ENCODE measurements at places on chromosomes 11 and 22. TPM values are rescaled to one million over a fixed set of nuclear protein-coding genes. Genes with fewer than 3 reads are reported as not detected.

The NAT10 gene
- total RNA-seq: 135 TPM

The TRIM48 gene
- not detected for total RNA-seq

The BTBD18 gene
- total RNA-seq: not detected

The ELMOD1 gene
- total RNA-seq: not detected

DNA sequence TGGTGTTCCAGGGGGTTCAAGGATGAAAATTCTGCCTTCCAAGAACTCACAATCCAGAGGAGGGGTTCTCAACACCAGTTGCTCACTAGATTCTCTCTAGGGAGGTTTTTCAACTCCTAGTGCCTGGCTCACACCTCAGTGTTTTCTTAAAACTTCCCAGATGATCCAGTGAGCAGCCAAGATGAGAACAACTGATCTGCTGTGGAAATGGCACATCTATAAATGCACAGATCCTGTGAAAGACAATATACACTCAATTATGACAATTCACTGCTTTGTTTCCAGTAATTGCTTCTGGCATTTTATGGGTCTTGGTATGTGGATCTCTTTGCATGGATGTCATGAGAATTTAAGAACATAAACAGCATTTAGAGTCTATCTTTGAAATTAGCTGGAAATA lies 45.2 kb upstream of the PRSS23 start:
- H3K4me3 ChIP-seq: no peak overlapping the region
- no peak for DNase-seq
- H3K27me3 ChIP-seq: peaks cover 3% of the 10 kb centered on the region
- H3K27ac ChIP-seq: no peak overlapping the region
- no peaks in the 10 kb centered on the region for H3K4me1 ChIP-seq

DNA sequence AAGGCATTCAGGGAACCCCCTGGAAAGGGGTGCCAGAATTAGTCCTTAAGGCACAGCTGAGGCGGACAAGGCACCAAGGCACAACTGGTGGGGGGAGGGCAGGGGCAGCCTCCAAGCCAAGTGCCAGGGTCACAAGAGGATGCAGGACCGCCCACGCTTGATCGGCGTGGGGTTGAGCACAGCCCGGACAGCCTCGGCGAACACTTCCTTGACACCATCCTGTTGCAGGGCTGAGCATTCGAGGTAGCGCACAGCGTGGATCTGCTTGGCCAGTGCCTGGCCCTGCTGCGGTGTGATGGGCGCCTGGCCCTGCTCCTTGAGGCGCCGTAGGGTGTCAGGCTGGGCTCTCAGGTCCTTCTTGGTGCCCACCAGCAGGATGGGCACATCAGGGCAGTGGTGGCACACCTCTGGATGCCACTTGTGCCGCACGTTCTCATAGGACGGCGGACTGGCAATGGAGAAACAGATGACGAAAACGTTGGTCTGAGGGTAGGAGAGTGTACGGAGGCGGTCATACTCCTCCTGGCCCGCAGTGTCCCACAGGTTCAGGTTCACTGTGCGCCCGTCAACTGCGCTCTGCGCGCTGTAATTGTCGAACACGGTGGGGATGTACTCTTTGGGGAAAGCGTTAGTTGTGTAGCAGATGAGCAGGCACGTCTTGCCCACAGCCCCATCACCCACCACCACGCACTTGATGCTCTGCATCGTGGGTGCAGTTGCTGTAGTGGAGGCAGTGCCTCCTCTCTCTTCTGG lies 13.1 kb downstream of the RHOG start:
- no peak overlapping the region for H3K4me3 ChIP-seq
- H3K4me1 ChIP-seq: peaks cover 54% of the 10 kb centered on the region
- H3K27me3 ChIP-seq: no peaks in the 10 kb centered on the region
- H3K27ac ChIP-seq: peak overlapping the region; percentile 78
- peaks cover 4% of the 10 kb centered on the region for H3K36me3 ChIP-seq

DNA sequence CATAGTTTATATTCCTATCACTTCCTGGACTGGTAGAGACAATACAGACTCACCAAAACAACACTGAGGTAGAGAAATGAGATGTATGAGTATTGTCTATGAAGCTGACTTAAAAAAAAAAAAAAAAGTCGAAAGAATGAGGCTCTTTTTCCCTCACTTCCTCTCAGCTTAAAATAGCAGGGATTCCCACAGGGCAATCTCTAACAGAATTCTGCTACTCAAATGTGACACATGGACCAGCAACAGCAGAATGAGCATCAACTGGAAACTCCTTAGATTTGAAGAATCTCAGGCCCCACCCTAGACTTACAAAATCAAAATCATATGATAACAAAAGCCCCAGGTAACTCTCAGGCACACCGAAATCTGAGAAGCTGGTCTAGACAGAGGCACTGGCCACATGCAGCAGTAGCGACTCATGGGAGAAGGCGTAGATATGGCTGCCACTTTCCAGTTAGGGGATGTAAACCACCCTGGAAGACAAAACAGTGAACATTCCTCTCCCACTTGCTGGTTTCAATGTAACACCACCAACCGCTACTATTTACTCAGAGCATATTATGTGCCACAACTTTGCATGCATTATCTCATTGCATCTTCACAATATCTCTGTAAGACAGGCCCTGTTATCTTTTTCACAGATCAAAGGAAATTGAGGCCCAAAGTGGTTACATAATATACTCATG lies 128.0 kb downstream of the RBFOX2 start:
- H3K4me1 ChIP-seq: peaks cover 16% of the 10 kb centered on the region
- no peak overlapping the region for H3K27ac ChIP-seq
- no peaks in the 10 kb centered on the region for H3K36me3 ChIP-seq

DNA sequence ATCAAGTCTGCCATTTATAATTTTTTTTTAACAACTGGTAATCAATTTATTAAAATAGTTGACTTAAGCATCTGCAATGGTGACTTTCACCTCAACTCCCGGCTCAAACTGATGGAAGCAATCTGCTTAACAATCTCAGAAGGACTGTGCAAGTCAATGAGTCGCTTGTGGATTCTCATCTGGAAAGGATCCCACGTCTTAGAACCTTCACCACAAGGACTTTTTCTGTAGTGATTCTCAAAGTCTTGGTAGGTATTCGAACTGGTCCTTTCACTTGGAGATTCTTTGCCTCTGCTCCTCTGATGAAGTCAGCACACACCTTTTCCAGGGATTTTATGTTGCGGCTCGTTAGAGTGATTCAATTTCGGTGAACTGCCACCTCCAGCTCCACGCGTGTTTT lies 7.3 kb downstream of the RSF1 start:
- H3K27me3 ChIP-seq: no peaks in the 10 kb centered on the region
- H3K4me1 ChIP-seq: peaks cover 49% of the 10 kb centered on the region
- H3K36me3 ChIP-seq: peaks cover 12% of the 10 kb centered on the region

- peaks cover 40% of the 10 kb centered on the region for H3K27me3 ChIP-seq
- DNase-seq: no peak
- H3K36me3 ChIP-seq: peaks cover 7% of the 10 kb centered on the region
- H3K27ac ChIP-seq: no peak overlapping the region
- no peak overlapping the region for H3K4me3 ChIP-seq
These were observed 77.0 kb downstream of the C22orf31 start for GRCh38 chr22:28984482-28985158.

- H3K4me1 ChIP-seq: no peaks in the 10 kb centered on the region
- H3K36me3 ChIP-seq: no peaks in the 10 kb centered on the region
- no peak for DNase-seq
- H3K27ac ChIP-seq: no peak overlapping the region
- no peaks in the 10 kb centered on the region for H3K27me3 ChIP-seq
These were observed 240.5 kb upstream of the API5 start for GRCh38 chr11:43071338-43071737.

The SLC22A6 gene
- total RNA-seq: not detected

The BARX2 gene
- total RNA-seq: not detected

- no peaks in the 10 kb centered on the region for H3K27me3 ChIP-seq
- H3K27ac ChIP-seq: no peak overlapping the region
- H3K4me1 ChIP-seq: no peaks in the 10 kb centered on the region
- H3K4me3 ChIP-seq: no peak overlapping the region
- peaks cover 16% of the 10 kb centered on the region for H3K36me3 ChIP-seq
These were observed 8.0 kb upstream of the SLC25A17 start for GRCh38 chr22:40826984-40827741.

- no peak overlapping the region for H3K27ac ChIP-seq
- DNase-seq: no peak
- no peaks in the 10 kb centered on the region for H3K36me3 ChIP-seq
These were observed 84.6 kb upstream of the ANO3 start for GRCh38 chr11:26247340-26247739.

GRCh38 chr11:63915961-63916836 lies 765 bp downstream of the RCOR2 start:
- peak; percentile 69 for DNase-seq
- no peaks in the 10 kb centered on the region for H3K4me1 ChIP-seq
- peak overlapping the region; percentile 80 for H3K4me3 ChIP-seq
- no peaks in the 10 kb centered on the region for H3K36me3 ChIP-seq
- H3K27me3 ChIP-seq: no peaks in the 10 kb centered on the region

The ART5 gene
- total RNA-seq: not detected

GRCh38 chr11:111841370-111842053 lies 29.9 kb downstream of the ALG9 start:
- H3K4me1 ChIP-seq: peaks cover 4% of the 10 kb centered on the region
- peak; percentile 86 for DNase-seq
- no peak overlapping the region for H3K27ac ChIP-seq
- H3K27me3 ChIP-seq: no peaks in the 10 kb centered on the region
- H3K36me3 ChIP-seq: peaks cover 22% of the 10 kb centered on the region

The CFAP300 gene
- not detected for total RNA-seq

The KDM4E gene
- total RNA-seq: not detected

The FAT3 gene
- not detected for total RNA-seq

- H3K27me3 ChIP-seq: peaks cover 68% of the 10 kb centered on the region
- H3K4me1 ChIP-seq: peaks cover 5% of the 10 kb centered on the region
- H3K4me3 ChIP-seq: no peak overlapping the region
- no peak for DNase-seq
- H3K27ac ChIP-seq: no peak overlapping the region
These were observed 11.1 kb upstream of the ALX4 start for GRCh38 chr11:44321059-44321458.

The KIRREL3 gene
- total RNA-seq: not detected

The IRAG1 gene
- total RNA-seq: not detected

- no peak for DNase-seq
- H3K36me3 ChIP-seq: no peaks in the 10 kb centered on the region
- no peak overlapping the region for H3K27ac ChIP-seq
- no peak overlapping the region for H3K4me3 ChIP-seq
- peaks cover 26% of the 10 kb centered on the region for H3K27me3 ChIP-seq
- H3K4me1 ChIP-seq: no peaks in the 10 kb centered on the region
These were observed 30.7 kb downstream of the SLC22A25 start for GRCh38 chr11:63212742-63213141.

GRCh38 chr11:118223992-118224391 lies 819 bp downstream of the JAML start:
- peak overlapping the region; percentile 78 for H3K27ac ChIP-seq
- DNase-seq: no peak
- H3K4me3 ChIP-seq: peak overlapping the region; percentile 76
- H3K36me3 ChIP-seq: peaks cover 6% of the 10 kb centered on the region
- H3K4me1 ChIP-seq: peaks cover 36% of the 10 kb centered on the region

- peak within 1 kb of the TSS; percentile 64 for H3K27ac ChIP-seq
- peaks cover 27% of the 10 kb centered on the region for H3K4me1 ChIP-seq
- H3K27me3 ChIP-seq: peaks cover 28% of the 10 kb centered on the region
- peak within 1 kb of the TSS; percentile 92 for H3K4me3 ChIP-seq
- no peaks in the 10 kb centered on the region for H3K36me3 ChIP-seq
These were observed at the start of gene OAF for GRCh38 chr11:120210626-120211521. TSS of gene OAF (plus strand) at chr11:120211032. CDS start at chr11:120211280, 248 bp downstream.

DNA sequence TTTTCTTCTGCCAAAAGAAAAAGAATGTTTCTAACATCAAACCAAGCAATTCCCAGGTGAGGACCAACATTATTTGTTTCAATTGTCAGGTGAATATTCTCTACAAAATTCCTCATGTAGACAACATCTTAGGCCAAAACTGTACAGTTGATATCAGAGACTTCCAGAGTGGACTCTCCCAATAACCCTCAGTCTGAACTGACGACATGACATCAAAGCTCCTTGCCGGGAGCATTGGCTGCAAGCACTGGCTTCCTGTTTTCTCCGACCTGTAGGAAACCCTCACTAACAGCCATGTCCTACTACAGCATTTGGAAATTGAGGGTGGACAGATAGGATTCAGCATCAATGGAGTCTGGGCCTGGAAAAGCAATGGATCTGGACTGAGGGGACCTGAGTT lies 30.5 kb upstream of the MRGPRX1 start:
- H3K27ac ChIP-seq: no peak overlapping the region
- H3K4me3 ChIP-seq: no peak overlapping the region
- peaks cover 41% of the 10 kb centered on the region for H3K27me3 ChIP-seq
- no peaks in the 10 kb centered on the region for H3K36me3 ChIP-seq

DNA sequence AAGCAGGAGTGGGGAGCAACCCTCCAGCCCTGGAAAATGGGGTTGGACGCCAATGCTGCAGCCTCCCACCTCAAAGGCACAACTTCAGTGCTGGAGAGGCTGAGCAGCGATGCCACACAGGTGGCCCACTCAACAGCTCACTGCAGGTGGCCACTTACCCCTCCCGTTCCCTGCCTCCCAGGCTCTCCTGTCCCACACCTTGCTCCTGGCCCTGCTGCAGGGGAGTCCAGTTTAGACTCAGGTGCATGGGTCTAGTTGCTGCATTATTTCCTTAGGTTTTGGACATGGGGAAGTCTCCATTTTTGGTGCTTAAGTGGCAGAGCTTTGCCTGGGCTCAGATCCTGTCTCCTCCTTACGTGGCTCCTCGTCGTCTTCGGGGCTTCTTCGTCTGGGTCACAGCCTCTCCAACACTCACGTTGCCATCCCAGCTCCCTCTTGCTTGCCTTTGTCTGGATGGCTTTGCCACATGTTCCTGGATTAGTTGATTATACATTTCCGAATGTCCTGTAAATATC lies 898.3 kb downstream of the BRD1 start:
- no peak for DNase-seq
- no peak overlapping the region for H3K4me3 ChIP-seq
- H3K27ac ChIP-seq: no peak overlapping the region
- H3K4me1 ChIP-seq: no peaks in the 10 kb centered on the region

- H3K4me1 ChIP-seq: no peaks in the 10 kb centered on the region
- no peaks in the 10 kb centered on the region for H3K27me3 ChIP-seq
These were observed 105.8 kb upstream of the ARHGAP42 start for GRCh38 chr11:100581318-100581717.

- no peak overlapping the region for H3K27ac ChIP-seq
- no peak for DNase-seq
- H3K27me3 ChIP-seq: no peaks in the 10 kb centered on the region
These were observed 78.9 kb downstream of the SFI1 start for GRCh38 chr22:31575190-31575589.

The IL17REL gene
- total RNA-seq: not detected

DNA sequence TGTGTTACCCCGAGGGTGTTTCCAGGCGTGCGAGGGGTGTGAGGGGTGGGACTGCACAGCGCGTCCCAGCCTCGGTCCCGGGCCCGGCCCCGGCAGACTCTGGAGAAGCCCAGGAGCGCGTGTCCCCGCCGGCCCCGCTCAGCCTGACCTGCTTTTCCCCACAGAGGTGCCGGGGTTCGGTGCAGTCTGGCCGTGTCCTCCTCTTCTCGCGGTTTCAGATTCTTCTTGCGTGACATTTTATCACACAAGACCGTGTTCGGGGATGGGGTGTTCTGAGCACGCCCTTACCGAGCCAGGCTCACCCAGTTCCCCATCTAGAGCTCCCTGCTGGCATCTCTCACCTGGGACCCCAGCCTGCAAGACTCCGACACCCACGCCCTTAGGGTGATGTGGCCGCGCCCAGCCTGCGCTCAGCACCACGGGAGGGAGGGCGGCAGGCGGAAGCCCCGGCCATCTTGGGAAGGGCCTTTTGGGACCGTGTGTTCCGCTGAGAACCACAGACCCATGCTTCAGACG lies 775.6 kb downstream of the BRD1 start:
- peak overlapping the region; percentile 36 for H3K4me3 ChIP-seq
- no peaks in the 10 kb centered on the region for H3K36me3 ChIP-seq
- peak; percentile 70 for DNase-seq

The SCARF2 gene
- total RNA-seq: not detected

The TRPC6 gene
- total RNA-seq: not detected

The TP53I11 gene
- total RNA-seq: 12.2 TPM

The CRYBB2 gene
- not detected for total RNA-seq
